Progenitor cell of endocrine pancreas (in vitro differentiated cells): ENCODE measurements at places on chromosomes 4 and X. TPM values are rescaled to one million over a fixed set of nuclear protein-coding genes. Genes with fewer than 3 reads are reported as not detected.

DNA sequence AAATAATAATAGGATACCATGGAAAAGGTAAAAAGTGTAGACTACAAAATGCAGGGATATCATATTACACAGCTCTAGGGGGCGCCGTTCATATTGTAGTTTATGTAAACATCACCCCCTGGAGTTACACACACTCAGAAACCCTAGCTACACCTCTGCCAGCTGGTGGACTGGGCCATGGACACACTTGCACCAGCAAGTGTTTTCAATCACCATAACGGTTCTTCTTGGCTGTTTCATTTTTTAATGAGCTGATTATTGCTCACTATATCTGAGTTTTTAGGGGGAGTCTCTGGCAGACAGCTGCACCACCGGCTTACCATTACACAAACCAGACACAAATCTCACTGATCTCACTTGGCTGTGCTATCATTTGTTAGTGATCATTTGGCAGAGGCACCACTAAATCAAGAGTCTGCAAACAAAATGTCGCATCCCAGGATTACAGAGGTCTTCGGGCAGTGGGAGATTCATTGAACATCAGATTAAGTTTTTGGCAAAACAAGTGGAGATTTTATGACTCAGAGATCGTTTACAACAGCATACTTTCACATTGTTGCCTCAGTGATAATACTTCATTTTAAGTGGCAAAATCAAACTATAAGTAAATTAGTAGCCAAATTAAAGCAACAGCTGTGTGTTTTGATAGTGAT is 185.7 kb downstream of the UNC5C start:
- H3K4me3 ChIP-seq = no peak overlapping the region
- H3K27ac ChIP-seq = no peak overlapping the region
- DNase-seq = no peak
- no peaks in the 10 kb centered on the region for H3K27me3 ChIP-seq
- no peaks in the 10 kb centered on the region for H3K36me3 ChIP-seq

GRCh38 chrX:96906741-96907140 is 23.0 kb downstream of the RPA4 start:
- DNase-seq = no peak
- no peaks in the 10 kb centered on the region for H3K27me3 ChIP-seq
- H3K4me1 ChIP-seq = no peaks in the 10 kb centered on the region
- H3K36me3 ChIP-seq = peaks cover 2% of the 10 kb centered on the region

GRCh38 chrX:119762718-119763117 is 4.3 kb downstream of the SOWAHD start:
- peaks cover 1% of the 10 kb centered on the region for H3K4me1 ChIP-seq
- no peak overlapping the region for H3K4me3 ChIP-seq
- no peaks in the 10 kb centered on the region for H3K36me3 ChIP-seq
- no peak for DNase-seq

DNA sequence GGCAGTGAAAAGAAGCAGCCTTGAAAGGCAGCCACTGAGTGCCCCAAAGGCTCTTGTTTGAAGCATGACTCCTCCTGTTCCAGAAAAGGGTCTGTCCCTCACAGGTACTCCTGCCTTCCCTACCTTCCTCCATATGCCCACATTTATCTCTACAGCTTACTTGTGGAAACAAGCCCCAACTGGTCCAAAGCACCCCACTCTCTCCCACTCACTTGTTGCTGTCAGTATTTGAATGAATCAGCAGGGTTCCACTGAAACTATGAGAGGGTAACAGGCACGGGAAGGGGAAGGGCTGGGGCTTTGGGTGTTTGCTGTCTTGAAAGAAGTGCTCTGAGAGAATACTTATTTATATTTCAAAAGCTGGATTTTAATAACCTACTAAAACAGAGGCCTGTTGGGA is 34.9 kb downstream of the GPR143 start:
- H3K4me3 ChIP-seq = no peak overlapping the region
- no peak overlapping the region for H3K27ac ChIP-seq
- no peak for DNase-seq
- peaks cover 22% of the 10 kb centered on the region for H3K36me3 ChIP-seq

DNA sequence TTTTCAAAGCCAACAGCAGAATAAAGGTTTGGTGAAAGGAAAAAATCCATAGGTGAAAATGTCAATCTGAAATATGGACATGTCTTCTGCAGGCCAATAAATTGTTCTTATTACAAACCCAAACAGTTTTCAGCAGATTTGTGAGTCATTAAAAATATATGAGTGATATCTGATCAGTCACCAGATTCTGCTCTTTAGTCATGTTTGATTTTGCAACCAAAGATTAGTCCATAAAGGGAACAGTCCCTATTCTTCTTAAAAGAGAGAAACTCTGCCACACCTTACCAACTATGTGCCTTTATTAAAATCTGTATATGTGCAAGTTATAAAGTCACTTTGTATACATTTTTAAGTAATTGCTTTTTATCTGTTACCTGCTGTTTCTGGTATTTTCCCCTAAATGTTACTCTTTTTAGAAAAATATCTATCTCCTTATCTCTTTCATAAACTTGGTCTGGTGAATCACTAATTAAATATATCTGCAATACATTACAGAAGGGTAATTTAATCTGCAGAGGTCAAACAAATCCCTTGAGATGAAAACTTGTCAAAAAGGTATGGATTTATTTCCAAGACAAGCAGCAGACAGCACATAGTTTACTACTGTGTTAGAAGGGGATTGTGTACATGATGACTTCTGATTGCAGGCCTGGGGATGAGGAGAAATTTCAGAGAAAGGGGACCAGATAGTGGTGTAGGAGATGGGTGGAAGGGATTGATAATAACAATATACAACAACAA is 322.9 kb upstream of the NWD2 start:
- H3K4me1 ChIP-seq = no peaks in the 10 kb centered on the region
- no peak overlapping the region for H3K4me3 ChIP-seq
- peaks cover 7% of the 10 kb centered on the region for H3K27me3 ChIP-seq
- H3K27ac ChIP-seq = no peak overlapping the region
- no peak for DNase-seq
- H3K36me3 ChIP-seq = no peaks in the 10 kb centered on the region

GRCh38 chr4:110135523-110135922 is 62.9 kb downstream of the ELOVL6 start:
- H3K4me1 ChIP-seq = peaks cover 40% of the 10 kb centered on the region
- H3K27ac ChIP-seq = no peak overlapping the region
- no peak overlapping the region for H3K4me3 ChIP-seq
- no peak for DNase-seq

DNA sequence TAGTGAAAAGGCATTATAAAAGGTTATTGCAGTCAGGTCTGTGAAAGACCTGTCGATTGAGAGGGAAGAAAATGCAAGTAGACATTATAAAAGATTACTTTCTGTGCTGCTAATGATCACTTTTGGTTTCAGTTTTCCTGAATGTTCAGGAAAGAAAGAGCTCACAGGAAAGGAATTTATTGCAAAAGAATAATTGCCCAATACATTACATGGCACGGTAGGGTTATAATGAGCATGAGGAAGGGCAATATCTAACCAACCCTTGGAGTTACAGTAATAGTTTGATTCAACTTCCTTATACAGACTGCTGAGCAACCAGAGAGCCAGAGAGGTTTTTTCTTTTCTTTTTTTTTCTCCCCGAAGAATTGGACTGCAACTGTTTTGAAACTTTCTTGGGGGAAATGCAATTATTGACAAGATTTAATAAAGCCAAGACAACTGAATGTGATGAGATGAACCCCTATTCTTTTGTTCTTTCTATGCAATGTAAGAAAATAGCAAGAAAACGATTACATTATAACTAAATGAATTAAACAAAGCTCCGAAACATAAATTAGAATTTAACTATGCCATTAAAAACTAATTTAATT is 247.0 kb downstream of the C4orf33 start:
- no peaks in the 10 kb centered on the region for H3K4me1 ChIP-seq
- H3K27ac ChIP-seq = no peak overlapping the region
- H3K4me3 ChIP-seq = no peak overlapping the region
- no peaks in the 10 kb centered on the region for H3K36me3 ChIP-seq

DNA sequence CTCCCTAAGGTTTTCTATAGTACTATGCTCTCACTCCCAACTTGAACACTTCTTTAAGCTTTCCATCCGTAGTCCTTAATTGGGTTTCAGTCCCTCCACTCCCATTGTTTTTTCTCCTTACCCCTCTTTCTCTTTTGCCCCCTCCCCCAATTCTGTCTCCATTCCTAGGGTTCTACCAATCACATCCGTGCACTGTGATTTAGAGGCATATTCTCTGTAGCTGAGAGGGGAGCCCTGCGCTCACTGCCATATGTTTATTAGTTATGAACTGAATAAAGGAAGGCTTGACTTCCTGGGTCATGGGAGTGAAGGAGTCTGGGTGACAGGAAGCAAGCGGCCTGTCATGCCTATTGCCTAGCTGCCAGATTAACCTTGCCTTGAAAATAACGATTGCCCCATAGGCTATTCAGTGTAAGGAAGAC is 471 bp downstream of the MCTS1 start:
- peak overlapping the region; percentile 92 for H3K27ac ChIP-seq
- peak overlapping the region; percentile 93 for H3K4me3 ChIP-seq
- no peak for DNase-seq
- H3K27me3 ChIP-seq = peaks cover 3% of the 10 kb centered on the region
- H3K4me1 ChIP-seq = peaks cover 6% of the 10 kb centered on the region

GRCh38 chr4:145482209-145483037 is 770 bp downstream of the SMAD1 start:
- peaks cover 1% of the 10 kb centered on the region for H3K36me3 ChIP-seq
- no peaks in the 10 kb centered on the region for H3K27me3 ChIP-seq
- H3K27ac ChIP-seq = no peak overlapping the region

- no peaks in the 10 kb centered on the region for H3K36me3 ChIP-seq
- H3K4me3 ChIP-seq = no peak overlapping the region
- no peaks in the 10 kb centered on the region for H3K4me1 ChIP-seq
- H3K27me3 ChIP-seq = no peaks in the 10 kb centered on the region
- H3K27ac ChIP-seq = no peak overlapping the region
These were observed 123.4 kb downstream of the FAM13A start for GRCh38 chr4:88933414-88934160.

DNA sequence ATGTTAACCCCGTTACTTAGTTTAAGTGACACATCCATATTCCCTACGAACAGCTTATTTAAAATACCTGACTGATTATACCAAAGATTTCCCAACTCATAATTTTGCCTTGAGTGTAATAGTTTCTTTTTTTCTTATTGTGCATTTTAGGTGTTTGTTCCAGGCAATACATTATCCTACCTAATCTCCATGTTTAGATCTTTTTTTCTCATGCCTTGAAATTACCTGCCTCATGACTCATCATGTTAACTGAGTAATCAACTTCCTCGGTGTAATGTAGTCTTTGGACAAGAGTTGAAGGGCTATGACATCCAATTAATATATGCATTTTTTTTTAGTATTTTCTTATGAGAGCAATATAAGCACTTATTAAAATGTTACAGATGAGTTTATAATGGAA is 228.7 kb upstream of the ANKRD50 start:
- H3K4me3 ChIP-seq = no peak overlapping the region
- no peak for DNase-seq
- no peaks in the 10 kb centered on the region for H3K27me3 ChIP-seq
- H3K4me1 ChIP-seq = peaks cover 19% of the 10 kb centered on the region
- no peaks in the 10 kb centered on the region for H3K36me3 ChIP-seq

DNA sequence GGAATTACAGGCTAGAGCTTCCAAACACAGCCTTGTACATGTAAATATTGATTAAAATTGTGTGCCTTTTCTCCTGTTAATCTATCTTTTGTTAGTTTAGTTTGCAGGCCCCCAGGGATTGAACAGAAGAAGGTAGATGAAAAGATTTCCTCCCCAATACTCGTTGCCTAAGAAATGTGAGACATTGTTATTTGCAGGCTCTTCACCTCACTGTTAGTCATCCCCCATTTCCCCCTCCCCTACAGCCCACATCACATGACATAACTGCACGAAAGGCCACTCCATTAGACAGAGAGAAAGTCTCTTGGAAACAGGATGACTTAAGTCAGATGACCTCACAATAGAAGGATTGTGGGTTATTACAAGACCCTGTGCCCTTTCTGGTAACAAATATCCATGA is 13.3 kb upstream of the MID1 start:
- no peak for DNase-seq
- no peak overlapping the region for H3K4me3 ChIP-seq
- peaks cover 12% of the 10 kb centered on the region for H3K4me1 ChIP-seq
- no peak overlapping the region for H3K27ac ChIP-seq

- no peak overlapping the region for H3K4me3 ChIP-seq
- H3K4me1 ChIP-seq = peaks cover 6% of the 10 kb centered on the region
- peaks cover 2% of the 10 kb centered on the region for H3K36me3 ChIP-seq
These were observed 135.9 kb upstream of the SPRY1 start for GRCh38 chr4:123260653-123261052.

DNA sequence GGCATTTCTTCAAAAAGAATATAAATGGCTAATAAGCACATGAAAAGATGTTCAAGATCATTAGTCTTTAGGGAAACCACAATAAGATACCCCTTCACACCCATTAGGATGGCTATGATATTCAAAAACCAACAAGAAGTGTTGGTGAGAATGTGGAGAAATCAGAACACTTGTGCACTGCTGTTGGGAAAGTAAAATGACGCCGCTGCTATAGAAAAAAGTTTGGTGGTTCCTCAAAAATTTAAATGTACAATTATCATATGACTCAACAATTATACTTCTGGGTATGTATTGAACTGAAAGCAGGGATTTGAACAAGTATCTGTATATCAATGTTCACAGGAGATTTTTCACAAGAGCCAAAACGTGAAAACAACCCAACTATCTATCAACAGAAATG is 29.4 kb upstream of the NEUROG2 start:
- H3K27me3 ChIP-seq = no peaks in the 10 kb centered on the region
- no peaks in the 10 kb centered on the region for H3K36me3 ChIP-seq
- DNase-seq = no peak
- H3K4me3 ChIP-seq = no peak overlapping the region
- no peak overlapping the region for H3K27ac ChIP-seq
- no peaks in the 10 kb centered on the region for H3K4me1 ChIP-seq

- H3K36me3 ChIP-seq = no peaks in the 10 kb centered on the region
- H3K27me3 ChIP-seq = no peaks in the 10 kb centered on the region
- peak overlapping the region; percentile 89 for H3K4me3 ChIP-seq
- DNase-seq = no peak
- H3K4me1 ChIP-seq = peaks cover 28% of the 10 kb centered on the region
- peak overlapping the region; percentile 93 for H3K27ac ChIP-seq
These were observed 507 bp downstream of the LIN54 start for GRCh38 chr4:83010111-83010521.

DNA sequence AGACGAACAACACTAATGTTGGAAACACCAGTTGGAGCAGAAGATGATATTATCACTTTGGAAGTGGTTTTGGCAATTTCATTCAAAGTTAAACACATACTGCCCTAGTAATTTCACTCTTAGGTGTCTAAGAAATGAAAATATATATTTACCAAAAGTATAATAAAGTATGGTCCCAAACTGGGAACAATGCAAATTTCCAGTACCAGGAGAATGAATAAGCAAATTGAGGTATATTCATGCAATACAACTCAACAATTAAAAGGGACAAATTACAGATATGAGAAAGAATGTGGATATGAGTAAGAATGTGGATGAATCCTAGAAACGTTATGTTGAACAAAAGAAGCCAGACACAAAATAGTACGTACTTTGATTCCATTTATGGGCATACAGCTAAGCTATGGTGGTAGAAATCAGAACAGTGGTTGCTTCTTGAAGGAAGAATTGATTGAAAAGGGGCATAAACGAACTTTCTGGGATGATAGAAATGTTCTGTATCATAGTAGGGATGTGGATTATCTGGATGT is 10.0 kb downstream of the ELMOD2 start:
- H3K36me3 ChIP-seq = peaks cover 7% of the 10 kb centered on the region
- H3K27me3 ChIP-seq = no peaks in the 10 kb centered on the region
- no peaks in the 10 kb centered on the region for H3K4me1 ChIP-seq
- H3K27ac ChIP-seq = no peak overlapping the region
- no peak overlapping the region for H3K4me3 ChIP-seq

GPAT3 gene
- 0.17 and 0.36 TPM in 2 replicates for total RNA-seq

SORBS2 gene
- 92.6 and 94.2 TPM in 2 replicates for total RNA-seq

HMX1 gene
- total RNA-seq = 0.65 and 0.87 TPM in 2 replicates

NSUN7 gene
- 17.5 and 20.1 TPM in 2 replicates for total RNA-seq

CLDN2 gene
- 1.2 and 1.6 TPM in 2 replicates for total RNA-seq

HSFX3 gene
- total RNA-seq = not detected in 2 replicates
